Stimulated activated CD8-positive, alpha-beta memory T cell treated with anti-CD3 and anti-CD28 coated beads, Interleukin-4, amount 100 ng/mL, for 1 hour (primary cell): ENCODE measurements at places on chromosomes 11 and 22.
A peak's percentile ranks its signal among the peaks of the same experiment; 100 is the strongest.

- DNase-seq, result no peak
Observed at GRCh38 chr22:41288245-41288946, 2.4 kb upstream of the RANGAP1 start.

DNA sequence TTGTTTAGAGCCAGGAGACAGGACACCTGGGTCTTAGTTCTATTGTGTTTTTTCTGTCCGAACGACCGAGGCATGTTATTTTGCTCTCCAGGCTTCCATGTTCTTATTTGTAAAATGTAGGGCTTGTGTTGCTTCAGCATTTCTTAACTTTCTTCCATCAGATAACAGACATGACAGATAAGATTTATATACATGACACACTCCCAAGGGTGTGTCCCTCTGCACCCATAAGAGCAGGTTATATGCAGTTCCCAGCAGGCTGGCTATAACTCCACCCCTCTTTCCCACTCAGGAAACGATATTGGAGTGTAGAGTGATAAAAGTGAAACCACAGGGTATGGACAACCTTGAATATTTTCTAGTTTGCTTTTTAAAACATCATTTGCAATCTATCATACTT lies 65.8 kb downstream of the APIP start:
- no peak for DNase-seq

DNA sequence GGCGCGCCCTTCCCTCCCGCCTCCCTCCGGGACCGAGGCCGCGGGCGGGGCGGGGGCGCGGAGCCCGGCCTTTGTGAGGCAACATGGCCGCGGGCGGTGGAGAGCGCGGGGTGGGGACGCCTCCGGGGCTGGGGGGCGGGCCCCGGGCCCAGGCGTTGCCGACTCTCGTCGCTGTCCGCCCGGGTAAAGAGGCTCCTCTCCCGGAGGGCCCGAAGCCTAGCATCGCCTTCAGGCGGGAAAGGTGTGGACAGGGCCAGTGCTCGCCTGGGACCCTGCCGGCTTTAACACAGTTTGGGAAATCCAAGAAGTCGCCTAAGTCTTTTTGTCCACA lies 369 bp downstream of the DGCR8 start:
- DNase-seq, result peak; percentile 53

DNA sequence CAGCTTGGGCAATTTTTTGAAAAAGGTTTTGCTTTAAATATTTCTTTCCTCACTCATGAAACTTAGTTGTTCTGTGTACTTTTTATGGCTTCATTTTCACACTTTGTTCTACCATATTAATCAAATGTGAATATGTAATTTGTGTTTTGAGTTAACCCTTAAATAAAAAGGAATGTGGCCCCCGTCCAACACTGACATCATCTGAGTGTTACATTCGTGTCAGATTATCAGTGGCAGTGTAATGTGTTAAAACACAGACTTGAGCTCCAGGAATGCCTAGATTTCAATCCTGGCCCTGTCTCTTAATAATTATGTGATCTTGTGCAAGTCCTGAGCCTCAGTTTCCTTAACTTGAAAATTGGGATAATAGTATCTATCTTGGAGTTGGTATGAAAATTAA lies 5.6 kb downstream of the RTN3 start:
- DNase-seq, result no peak
